Urothelium cell line (cell line): ENCODE measurements at places on chromosomes 5 and 9.

- DNase-seq: no peak
These were observed 58.6 kb upstream of the GARNL3 start for GRCh38 chr9:127205952-127206351.

GRCh38 chr5:97112230-97112629, 30.2 kb downstream of the LIX1 start:
- no peak for DNase-seq

DNA sequence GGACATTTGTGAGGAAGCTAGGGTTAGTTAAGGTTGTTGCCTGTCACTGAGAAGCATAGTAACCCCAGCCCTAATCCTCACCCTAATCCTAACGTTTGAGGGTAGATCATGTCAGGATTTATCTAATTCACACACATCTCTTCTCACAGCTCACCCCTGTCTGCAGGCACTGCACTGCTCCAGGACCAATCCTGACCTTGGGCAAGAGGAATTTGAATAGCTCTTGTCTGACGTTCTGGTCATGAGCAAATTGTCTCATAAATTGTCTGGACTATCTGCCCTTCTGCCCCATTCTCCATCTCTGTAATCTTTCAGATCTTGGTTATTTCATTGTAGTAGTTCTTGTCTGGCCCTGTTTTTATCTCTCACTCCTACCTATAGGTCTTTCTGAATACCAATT, 18.7 kb downstream of the CRHBP start:
- DNase-seq: no peak

DNA sequence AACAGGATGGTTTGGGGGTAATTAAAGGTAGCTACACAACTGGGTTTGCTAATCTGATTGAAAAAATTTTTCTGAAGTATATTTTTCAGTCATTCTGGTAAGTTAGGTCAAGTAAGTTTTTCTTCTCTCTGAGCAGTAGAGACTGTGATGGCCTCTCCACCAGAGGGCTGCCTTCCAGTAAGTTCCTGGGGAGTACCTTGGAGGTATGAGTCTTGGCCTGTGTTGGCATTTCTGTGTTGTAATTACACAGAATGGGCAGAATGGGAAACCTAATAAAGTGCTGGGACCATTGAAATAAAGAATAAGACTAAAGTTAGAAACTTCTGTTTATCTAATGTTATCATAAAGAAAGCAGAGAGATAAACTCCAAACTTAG, 430.8 kb downstream of the ARHGEF28 start:
- DNase-seq: no peak

DNA sequence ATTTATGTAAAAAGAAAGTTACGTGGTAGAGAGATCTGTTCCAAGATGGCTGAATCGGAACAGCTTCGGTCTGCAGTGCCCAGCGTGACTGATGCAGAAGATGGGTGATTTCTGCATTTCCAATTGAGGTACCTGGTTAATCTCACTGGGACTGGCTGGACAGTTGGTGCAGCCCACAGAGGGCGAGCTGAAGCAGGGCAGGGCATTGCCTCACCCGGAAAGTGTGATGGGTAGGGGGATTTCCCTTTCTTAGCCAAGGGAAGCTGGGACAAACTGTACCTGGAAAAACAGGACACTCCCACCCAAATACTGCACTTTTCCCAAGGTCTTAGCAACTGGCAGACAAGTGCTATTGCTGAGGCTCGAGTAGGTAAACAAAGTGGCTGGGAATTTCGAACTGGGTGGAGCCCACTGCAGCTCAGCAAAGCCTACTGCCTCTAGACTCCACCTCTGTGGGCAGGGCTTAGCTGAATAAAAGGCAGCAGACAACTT, 13.1 kb upstream of the HSD17B4 start:
- no peak for DNase-seq

DNA sequence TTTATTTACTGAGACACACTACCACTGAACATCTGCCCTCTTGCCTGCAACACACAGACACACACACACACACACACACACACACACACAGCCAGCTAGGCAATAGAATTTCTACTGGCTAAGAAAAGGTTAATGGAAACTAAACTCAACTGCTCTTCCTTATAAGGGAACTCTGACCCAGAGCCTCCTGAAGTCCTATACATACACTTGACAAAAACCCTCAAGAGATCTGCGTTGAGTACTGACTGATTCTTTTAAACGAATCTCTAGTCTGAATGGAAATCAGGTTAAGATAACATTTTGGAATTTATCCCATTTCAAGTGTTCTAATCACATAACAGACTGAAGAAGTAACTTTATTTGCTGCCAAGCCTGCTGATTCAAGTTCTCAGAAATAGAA, 25.9 kb upstream of the TRPM3 start:
- DNase-seq: no peak

DNA sequence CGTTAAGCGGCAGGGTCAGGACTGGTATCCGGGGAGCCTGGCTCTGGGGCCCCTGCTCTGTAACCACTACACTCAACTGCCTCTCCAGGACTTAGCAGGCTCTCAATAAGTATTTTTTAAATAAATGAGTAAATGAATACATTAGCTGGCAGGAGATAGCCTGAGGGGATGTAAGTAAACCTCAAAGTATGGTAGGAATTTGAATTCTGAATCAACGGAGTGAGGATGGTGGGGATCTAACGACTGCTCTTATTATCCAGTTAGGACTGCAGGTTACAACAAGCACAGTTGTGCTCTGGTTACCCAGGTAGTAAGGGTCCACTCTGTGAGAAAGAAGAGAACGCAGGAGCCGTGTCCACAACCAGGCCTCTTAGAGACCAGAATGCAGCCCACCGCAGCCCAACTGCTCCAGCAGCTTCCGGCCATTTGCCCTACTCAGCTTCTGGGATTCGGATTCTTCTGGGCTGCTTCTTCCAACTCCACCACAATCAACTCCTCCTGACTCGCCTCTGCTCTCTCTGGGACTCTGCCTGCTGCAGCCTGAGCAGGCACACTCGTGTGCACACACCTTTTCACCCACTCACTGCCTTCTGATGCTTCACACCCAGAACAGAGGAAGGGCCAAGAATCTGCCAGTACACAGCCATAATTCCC, 52.6 kb downstream of the MED27 start:
- DNase-seq: no peak

GRCh38 chr5:103469288-103470040, 93.1 kb downstream of the NUDT12 start:
- DNase-seq: no peak

DNA sequence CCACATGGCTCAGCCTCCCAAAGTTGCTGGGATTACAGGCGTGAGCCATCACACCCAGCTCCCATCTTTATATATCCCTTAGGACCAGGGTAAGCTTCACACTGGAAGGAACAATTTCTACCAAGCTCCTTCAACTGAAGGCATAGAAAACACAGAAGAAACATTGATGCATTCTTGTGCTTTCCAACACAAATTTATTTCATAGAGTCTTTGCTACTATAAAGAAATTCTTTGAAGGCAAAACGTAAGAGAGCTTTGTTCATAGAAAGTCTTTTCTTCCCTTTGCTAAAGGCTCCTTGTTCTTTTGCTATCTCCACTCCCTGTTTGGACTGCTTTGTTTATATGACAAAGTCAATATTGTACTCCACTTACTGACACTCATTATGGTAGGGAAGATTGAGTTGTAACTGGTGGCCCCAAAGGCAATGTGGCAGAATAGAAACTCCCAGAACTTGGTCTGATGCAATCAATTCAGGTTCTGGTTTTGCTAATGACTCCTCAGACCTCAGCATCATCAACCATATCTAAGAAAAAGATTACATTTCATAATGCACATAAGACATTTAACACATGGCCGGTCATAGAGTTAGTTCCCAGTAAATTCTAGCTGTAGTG, 97.4 kb upstream of the CLINT1 start:
- no peak for DNase-seq

- no peak for DNase-seq
These were observed 28.8 kb downstream of the LPCAT1 start for GRCh38 chr5:1494780-1495524.

- DNase-seq: no peak
These were observed 119.7 kb upstream of the NIPBL start for GRCh38 chr5:36756848-36757247.

- no peak for DNase-seq
These were observed 3.0 kb downstream of the EQTN start for GRCh38 chr9:27293996-27294395.

DNA sequence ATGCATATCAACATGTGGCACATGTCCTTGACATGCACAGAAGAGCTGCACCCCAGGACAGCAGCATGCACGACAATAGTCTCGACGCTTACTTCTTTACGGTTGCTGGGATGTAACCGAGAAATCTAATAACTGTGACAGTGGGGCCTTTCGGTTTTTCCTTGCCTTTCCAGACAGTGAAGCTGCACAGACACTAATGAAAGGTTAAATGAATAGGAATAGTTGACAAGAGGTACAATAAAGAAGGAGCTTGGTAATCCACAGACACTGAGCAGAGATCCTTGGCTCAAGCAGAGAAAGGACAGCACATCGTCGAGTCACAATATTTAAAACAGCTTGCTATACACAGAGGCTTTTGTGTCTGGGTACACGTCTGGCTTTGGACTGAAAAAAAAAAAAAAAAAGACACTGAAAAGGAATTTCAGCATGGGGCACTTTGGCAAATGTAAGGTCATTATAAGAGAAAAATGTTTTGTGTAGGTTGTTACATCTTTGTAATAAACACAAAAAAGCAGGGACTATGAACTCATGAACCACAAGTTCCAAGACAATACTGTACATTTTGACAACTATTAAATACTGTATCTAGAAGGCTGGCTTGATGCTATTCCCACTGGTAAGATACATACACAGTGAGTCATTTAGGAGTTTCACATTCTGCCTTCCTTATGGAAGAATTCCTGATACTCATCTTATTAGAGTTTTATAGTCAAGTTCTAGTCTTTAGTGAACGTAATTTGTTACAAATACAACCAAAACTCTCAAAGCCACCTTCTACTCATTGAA, 5.6 kb downstream of the BNC2 start:
- no peak for DNase-seq

DNA sequence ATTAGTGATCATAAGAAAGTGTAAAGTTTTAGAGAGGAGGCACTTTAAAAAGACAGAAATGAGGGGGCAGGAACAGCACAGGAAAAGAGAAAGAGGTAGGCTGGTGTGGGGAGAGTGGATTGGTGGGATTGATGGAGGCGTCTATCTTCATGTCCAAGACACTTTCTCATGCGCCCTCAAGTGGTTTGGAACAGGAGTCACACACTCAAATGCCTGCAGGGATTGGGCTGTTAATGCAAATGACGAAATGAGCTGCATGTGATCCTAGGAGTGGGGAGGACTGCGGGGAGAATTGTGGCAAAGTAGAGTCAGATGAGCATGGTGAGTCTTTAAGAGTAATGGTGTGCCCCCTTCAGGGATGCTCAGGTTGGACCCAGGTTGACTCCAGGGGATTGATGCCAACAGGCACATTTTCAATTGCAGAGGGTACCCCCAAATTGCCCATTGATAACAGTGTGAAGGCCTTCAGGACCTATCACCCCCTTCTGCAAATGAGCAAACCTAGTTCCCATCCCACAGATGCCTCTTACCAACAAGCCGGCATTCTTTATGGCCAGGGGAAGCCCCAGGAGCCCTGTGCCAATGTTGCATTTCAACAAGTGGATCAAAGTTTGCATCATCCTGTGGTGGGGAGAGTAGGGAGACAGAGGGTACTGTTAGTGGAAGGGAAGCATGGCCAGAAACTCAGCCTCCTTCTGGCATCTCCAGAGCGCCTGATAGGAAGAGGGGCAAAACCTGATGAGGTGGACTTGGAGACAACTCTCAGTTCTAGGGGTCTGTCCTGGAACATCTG, 5.3 kb downstream of the SLC36A3 start:
- DNase-seq: peak; percentile 60

DNA sequence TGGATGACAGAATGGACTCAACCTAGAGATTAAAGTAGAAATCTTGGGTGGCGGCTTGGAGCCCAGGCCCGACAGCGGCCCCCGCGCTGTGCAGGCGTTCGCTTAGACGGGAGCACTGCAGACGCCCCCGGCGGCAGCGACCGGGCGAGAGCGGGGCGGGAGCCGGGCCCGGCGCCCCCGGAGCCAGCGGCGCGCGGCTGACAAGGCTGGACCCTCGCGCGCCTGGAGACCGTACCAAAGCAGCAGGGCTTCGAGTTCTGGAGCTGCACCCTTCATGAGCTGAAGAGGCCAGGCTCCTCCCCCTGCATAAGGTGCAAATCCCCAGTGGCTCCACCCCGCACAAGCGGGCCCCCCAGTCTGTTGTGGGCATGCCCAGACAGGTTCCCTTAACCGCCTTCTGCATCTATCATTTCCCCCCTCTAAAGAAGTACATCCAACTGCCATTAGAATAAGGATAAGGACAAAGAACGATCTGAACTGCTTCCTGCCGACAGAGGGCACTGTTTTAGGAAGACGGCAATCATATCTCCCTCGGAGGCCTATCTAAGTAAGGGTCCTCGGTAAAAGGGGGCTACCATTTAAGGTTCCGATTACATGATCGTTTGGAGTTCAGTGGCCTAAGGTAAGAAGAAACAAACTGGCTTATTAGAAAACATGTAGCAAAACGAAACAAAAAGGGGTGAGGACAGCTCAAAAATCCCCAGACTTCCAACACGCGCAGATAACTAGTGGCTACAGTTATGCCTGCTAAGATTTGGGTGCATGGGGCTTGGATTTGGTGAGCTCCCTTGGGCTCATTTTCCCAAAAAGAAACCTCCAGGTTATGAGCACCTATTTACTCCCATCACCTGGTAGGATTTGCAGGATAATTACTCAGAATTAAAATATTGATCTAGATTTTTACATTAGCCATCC, 66.3 kb downstream of the RGMB start:
- DNase-seq: no peak

DNA sequence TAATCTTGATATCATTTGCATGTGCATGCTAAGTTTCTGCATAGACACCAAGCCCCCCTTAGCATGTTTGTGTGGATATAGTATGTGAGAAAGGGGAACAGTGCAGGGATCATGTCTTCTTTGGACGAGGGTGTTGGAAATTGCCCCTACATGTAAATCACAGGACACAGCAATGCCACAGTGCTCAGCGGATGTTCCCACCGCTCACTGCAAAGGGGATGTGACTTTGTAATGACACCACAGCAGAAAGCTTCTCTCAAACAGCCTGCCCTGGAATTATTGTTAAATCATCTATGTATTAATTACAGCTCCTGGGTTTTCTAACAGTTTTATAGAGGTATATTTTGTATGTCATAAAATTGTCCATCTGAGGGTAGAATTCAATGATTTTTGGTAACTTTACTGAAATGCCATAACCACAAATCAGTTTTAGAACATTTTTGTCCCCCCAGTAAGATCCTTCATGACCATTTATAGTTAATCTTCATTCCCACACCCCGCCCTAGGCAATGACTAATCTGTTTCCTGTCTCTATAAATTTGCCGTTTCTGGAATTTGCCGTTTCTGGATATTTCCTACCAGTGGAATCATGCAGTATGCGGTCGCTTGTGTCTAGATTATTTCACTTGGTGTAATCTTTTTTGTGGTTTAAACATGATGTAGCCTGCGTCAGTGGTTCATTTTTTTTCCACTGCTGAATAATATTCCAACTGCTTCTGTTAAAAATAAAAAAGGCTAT, 648.5 kb upstream of the WWC1 start:
- peak; percentile 50 for DNase-seq

- DNase-seq: no peak
These were observed 110.0 kb upstream of the DMAC1 start for GRCh38 chr9:7909537-7909936.
